Activated CD4-positive, alpha-beta T cell treated with anti-CD3 and anti-CD28 coated beads, Interleukin-2, amount 50 U/mL, for 24 hours (primary cell): ENCODE measurements at places on chromosomes 6 and 20.

GRCh38 chr20:35238170-35238569 lies 11.7 kb downstream of the MMP24 start:
- DNase-seq = no peak

DNA sequence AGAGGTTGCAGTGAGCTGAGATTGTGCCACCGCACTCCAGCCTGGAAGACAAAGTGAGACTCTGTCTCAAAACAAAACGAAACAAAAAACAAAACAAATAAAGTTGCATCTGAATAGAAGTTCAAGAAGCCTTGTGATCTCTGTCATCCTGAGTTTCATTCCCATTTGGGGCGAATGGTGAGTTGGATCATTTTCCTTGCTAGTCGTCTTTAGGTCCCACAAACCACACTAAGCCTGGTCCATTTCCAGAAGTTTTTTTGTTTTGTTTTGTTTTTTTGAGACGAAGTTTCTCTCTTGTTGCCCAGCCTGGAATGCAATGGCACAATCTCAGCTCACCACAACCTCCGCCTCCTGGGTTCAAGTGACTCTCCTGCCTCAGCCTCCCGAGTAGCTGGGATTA lies 33.8 kb downstream of the ZNF217 start:
- DNase-seq = no peak

- no peak for DNase-seq
Observed at GRCh38 chr20:49310705-49311104, 32.8 kb upstream of the ZNFX1 start.

GRCh38 chr6:155660251-155660977 lies 204.8 kb upstream of the NOX3 start:
- no peak for DNase-seq

- DNase-seq = no peak
Observed at GRCh38 chr20:42274986-42275385, 656.8 kb upstream of the CHD6 start.

DNA sequence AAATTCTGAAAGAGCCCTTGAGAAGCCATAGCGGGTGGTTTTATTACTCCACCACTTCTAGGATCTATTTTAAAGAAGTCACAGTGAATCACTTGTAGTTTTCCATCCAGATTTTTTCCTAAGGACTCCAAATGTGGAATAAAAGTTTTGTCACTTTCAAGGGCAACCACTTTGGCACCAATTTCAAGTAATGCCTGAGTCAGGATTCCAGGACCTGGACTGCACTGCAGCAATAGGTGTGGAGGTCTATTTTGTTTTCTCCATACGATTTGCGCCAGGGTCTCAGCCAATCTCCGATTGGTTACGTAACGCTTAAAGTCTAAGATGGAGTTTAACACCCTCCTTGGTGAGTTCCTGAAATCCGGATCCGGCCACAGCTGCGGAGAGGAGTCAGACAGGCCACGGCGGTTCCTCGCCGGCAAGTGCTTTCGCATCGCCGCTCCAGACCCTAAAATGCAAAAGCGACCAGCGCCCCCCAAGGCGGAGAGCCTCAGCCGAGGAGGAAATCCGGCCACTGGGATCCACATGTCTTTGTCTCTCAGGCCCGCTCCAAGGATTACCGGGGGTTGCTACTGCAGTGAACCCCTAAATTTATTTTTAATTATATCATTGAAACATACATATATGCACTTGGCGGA lies 18.6 kb upstream of the PPP1R3G start:
- DNase-seq = no peak

GRCh38 chr6:8182902-8183665 lies 80.7 kb upstream of the EEF1E1 start:
- no peak for DNase-seq

- no peak for DNase-seq
Observed at GRCh38 chr20:25280574-25281535, 33.0 kb downstream of the PYGB start.

DNA sequence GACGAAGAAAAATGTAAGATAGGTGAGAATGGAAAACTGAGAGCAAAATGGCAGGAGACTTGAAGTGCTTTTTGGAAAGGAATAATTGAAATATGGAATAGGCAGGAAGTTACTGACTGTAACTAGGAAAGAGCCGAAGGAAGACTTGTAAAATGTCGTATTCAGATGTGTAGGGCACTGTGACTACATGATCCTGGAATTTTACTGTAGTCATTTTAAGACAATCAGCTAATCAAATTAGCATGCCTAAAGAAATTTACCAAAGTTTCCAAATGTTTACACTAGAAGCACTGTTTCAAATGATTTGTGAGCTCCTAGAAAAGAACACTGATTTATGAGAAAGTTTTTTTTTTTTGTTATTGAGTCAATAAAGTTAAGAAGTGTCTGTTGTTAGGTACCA lies 21.2 kb upstream of the ADIG start:
- no peak for DNase-seq

GRCh38 chr20:40690836-40691565 lies 2.0 kb upstream of the MAFB start:
- DNase-seq = no peak

DNA sequence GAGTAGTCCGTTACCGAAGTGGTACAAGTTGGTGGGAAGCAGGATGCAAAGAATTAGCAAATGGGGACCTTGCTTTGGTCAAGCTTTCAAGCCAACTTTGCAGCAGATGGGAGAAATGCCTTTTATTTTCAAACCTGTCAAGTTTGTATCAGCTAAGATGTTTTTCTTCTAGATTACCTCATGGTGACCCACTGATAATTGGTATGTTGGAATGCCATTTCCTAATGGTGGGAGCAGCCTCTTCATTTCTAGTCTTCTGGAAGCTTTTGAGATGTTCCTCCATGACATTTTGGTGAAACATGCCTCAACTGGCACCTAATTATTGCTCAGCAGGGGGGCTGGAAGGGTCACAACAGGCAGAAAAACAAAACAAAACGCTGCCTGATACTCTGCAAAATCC lies 43.7 kb downstream of the ADNP start:
- no peak for DNase-seq

DNA sequence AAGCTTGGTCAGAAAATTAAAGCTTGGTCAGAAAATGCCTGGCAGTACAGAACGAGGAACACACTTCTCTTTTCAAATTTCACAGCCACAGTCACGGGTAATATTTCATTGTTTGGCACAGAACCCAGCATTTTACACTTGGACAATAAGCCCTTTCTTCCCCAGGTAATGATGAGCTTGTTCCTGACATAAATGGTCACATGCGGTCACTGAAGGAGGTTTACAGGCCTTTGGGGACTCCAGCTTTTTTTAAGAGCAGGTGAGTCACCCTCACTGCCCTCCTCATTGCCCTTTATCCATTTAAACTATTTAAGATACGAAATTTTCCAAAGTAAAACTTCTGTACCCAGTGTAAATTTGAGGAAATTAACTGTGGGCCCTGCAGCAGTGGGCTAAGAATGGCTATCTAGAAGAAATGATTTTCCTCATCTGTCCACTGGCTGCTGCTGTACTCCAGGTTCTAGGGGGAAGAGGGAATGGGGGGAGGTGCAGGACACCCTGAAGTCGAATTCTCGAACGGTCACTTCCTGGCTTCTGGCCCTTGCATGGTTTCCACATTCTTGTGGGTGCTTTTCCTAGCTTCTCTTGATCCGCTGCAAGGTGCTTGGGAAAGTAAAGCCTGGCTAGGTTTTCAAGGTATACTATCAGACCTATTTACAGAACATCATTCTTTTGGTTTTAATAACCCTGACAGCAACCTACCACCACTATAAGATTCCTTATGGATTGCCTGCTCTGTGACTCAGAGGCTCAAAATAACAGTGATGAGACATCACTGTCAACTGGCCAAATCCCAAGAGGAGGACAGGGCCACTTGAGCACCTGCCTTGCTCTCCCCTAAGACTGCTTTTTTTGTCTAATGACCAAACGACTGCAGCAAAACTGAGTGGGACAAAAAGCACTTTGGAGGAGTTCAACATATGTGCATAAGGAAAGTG lies 75.8 kb downstream of the PREP start:
- DNase-seq = no peak

DNA sequence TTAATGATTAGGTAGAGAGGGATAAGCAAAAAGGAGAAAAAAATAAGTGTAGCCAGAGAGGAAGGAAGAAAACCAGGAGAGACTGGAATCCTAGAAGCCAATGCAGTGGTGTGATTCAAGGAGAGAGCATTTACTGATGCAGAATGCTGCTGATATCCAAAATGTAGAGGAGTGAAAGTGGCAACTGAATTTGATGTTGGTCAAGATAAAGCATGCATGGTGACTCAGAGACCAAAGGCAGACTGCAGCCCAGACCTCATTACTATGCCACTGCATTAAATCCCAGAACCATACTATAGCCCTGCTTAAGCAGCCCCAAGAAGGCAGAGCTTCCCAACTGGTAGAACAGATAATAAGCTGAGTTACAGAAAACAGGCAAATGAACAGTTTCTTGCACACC lies 15.8 kb downstream of the KLHL32 start:
- DNase-seq = no peak

DNA sequence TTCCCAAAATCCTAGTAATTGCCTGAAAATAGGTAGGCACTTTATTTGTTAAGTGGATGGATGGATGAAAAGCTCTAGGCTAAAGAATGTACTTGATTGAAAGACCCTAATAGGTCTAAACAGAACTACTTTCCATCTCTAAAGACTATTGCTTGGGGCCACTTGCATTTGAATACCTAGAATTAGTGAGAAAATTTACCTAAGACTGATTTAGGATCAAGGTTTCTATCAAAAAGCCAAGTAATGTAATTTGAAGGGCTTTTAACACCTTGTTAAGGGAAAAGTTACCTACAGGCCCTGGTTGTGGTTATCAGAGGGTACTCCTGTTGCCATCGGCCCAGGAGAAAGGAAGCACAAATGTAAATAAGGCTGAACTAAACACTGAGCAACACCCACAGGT lies 580.7 kb downstream of the LMBRD1 start:
- DNase-seq = no peak

DNA sequence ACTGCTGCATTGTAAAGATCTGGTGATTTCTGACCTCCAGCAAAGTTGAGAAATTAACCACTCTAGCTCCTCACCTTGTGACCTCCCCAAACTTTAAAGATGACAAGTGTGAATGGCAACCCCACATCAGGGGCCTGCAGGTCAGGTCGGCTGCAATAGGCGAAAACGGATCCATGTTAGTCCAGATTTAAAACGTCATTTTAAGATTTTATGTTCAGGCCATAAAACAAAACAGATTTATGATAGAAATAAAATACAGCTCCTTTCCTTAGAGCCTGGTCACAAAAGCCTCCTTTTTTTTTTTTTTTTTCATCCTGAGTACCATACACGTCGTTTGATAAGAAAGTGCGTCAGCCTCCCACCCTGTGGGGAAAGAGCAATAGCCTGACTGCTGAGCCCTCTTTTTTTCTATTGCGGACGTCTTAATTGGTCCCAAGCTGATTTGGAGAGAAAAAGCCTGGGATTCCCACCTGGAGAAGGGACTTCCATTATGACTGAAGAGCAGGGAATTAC lies 519.2 kb upstream of the NOX3 start:
- DNase-seq = no peak

DNA sequence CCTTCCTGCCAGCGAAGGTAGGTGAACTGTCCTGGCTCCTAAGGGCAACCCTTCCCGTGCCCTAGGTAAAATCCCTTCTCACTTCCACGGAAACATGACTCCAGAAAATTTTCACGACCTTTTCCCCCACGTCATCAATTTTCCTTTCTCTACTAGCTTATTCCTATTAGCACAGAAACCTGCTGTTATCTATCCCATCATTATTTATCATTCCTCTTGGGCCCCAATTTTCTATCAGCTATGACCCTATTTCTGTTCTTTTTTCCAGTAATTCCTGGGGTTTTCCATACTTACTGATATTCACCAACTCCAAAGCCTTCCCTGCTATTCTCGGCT lies 23.8 kb upstream of the GCM1 start:
- no peak for DNase-seq

DNA sequence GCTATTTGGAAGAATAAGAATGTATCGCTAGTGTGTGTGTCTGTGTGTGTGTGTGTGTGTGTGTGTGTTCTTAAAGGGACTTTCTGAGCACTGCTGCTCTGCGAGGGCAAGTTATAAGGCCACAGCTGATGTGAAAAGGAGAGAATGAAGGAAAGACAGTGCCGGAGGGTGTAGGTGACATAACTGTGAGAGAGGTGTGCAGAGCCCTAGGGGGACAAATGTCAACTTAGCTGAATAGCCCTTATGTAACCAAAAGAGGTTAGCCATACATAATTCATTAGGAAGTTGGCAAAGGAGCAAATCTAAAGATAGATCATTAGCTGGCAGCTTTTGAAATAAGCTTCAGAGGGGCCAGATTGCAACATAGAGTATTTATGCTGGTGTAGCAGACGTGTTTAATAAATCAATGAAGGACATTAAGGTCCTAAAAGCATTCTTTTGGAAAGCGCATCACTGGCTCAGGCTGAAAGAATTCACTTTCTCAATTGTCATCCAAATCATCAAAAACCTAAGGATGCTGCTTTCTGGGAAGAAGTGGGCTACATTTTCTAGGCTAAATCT lies 81.0 kb downstream of the NDUFAF5 start:
- no peak for DNase-seq

GRCh38 chr6:64301307-64302236 lies 666.0 kb downstream of the PHF3 start:
- DNase-seq = no peak

DNA sequence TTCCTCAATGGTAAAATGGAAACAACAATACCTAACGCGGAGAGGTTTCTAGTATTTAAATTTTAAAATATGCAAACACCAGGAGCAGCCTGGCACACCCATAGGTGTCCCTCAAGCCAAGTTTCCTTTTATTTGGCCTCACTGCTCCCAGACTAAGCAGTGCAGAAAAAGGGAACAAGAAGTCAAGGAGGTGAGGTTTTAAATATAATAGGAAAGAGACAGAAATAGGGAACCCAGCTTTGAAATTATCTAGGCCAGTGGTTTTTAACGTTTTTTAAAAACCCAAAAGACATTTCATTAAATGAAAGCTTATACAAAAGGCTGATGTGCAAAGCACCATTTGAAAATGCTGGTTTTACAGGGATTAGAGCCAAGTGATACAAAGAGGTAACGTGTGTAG lies 109.6 kb downstream of the SLC22A3 start:
- no peak for DNase-seq

GRCh38 chr20:7214081-7214740 lies 446.7 kb downstream of the BMP2 start:
- DNase-seq = no peak

GRCh38 chr6:141026504-141026903 lies 1106.2 kb upstream of the GJE1 start:
- DNase-seq = no peak

DNA sequence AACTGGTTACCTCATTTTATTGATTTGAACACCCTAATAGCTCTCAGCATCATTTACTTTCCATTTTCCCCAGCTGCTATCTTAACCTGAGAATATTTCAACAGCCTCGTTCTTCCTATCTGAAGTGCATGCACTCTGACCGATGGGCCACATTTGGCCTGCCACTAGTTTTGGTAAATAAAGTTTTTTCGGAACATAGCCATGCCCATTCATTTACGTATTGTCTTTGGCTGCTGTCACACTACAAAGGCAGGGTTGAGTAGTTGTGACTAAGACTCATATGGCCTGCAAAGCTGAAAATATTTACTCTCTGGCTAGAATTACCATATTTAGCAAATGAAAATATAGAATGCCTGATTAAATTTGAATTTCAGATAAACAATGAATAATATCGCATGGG lies 10.8 kb downstream of the ADGRF4 start:
- DNase-seq = no peak

- DNase-seq = no peak
Observed at GRCh38 chr20:32359633-32360332, 1.7 kb downstream of the ASXL1 start.

GRCh38 chr6:71011871-71012371 lies 55.1 kb upstream of the B3GAT2 start:
- DNase-seq = no peak
